Cortex of kidney (tissue), 1 donor: ENCODE measurements at places on chromosomes 16 and 17.

DNA sequence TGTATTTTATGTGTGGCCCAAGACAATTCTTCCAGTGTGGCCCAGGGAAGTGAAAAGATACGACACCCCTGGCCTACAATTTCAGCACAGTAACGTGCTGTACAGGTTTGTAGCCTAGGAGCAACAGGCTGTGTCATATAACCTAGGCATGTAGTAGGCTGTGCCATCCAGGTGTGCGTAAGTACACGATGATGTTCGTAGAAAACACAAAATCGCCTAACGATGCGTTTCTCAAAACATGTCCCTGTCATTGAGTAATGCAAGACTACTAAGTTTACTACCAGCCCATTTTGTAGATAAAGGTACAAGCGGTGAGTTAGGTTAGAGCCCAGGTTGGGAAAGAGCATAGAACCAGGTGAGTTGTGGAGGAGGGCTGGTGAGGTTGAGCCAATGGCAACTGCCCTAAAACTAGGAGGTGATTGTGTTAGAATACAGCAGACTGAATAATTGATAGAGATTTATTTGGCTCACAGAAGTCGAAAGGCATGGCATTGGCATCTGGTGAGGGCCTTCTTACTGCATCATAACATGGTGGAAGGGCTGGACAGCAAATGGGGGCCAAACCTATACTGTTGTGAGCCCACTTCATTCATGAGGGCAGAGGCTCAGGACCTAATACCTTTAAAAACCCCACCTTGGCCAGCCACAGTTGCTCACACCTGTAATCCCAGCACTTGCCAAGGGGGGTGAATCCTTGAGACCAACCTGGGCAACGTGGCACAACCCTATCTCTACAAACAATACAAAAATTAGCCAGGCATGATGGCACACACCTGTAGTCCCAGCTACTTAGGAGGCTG, 4.2 kb downstream of the EIF1 start:
- DNase-seq, result no peak

DNA sequence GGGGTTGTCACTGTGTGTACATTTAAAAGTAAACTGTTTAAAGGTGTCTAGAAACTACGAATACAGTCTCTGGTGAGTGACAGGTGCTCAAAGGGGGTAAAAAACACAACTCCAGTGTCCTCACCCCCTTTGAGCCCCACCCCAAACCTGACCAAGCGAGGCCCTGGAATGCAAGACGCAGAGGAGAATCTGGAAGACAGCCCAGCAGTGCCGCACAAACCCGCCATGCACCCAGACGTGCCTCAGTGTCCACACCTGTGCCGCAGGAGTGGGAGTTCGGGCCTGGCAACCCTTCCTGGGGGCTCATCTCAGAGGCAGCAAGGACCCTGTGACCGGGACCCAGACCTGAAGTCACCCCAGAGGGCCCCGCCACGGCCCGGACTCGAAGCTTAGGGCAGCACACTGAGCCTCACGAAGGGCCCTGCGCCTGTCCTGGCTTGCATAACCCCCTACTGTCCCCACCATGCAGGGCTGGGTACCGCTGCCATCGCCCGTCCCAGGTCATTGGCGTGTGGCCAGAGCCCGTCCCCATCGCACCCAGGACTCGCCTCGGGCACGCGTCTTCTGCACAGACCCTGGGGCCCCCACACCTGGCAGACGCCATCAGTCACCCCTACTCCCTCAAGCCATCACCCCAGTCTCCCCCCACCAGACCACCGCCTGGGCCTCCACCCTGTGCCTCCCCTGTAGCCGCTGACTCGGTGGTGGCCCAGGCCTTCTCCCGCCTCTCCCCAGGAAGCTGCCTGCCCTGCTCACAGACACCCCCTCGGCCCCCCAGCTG, 33.0 kb upstream of the ZC3H18 start:
- no peak for DNase-seq

DNA sequence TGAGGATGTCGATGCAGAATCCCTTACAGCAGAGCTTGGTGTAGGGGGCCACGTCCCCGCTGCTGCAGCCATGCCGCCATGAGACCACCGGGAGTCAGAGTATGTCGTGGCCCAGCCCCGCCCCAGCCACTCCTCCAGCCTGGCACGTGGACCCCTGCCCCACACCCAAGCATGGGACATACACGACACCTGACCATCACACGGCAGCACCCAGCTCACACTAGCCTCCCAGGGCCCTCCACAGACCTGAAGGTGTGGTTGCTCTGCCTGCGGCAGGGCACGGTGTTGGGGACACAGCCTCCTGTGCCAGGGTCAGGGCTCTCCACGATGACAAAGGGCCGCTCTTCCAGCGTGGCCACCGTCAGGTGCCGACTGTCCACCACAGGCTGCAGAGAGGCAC, 9.4 kb downstream of the GRIN2C start:
- no peak for DNase-seq

- DNase-seq, result no peak
Measured at GRCh38 chr17:41705271-41705991, 6.7 kb upstream of the GAST start.

- DNase-seq, result no peak
Measured at GRCh38 chr17:3004925-3005324, 58.5 kb downstream of the OR1D5 start.

DNA sequence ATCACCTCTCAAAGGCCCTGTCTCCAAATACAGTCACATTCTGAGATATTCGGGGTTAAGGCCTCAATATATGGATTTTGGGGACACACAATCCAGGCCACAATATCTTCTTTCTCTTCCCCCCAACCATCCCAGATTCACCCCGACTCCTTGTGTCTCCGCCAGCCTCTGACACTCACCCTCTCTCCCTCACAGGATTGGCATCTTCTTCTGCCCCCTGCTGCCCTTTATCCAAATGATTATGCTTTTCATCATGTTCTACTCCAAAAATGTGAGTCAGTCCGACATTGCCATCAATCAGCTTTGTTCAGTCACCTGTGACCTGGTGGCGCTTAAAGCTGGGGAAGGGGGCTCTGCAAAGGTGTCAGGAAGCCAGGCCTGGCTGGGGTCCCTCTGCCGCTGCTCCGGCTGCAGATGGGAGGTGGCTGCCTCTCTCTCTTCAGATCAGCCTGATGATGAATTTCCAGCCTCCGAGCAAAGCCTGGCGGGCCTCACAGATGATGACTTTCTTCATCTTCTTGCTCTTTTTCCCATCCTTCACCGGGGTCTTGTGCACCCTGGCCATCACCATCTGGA, 35.1 kb downstream of the GDE1 start:
- no peak for DNase-seq

GRCh38 chr16:88722784-88723506, 16.6 kb downstream of the CTU2 start:
- no peak for DNase-seq

- no peak for DNase-seq
Measured at GRCh38 chr16:73014768-73015167, 33.2 kb downstream of the ZFHX3 start.

GRCh38 chr16:19923396-19923795, 38.7 kb upstream of the GPRC5B start:
- DNase-seq, result no peak

- no peak for DNase-seq
Measured at GRCh38 chr16:57842601-57843000, 40.3 kb upstream of the KIFC3 start.

DNA sequence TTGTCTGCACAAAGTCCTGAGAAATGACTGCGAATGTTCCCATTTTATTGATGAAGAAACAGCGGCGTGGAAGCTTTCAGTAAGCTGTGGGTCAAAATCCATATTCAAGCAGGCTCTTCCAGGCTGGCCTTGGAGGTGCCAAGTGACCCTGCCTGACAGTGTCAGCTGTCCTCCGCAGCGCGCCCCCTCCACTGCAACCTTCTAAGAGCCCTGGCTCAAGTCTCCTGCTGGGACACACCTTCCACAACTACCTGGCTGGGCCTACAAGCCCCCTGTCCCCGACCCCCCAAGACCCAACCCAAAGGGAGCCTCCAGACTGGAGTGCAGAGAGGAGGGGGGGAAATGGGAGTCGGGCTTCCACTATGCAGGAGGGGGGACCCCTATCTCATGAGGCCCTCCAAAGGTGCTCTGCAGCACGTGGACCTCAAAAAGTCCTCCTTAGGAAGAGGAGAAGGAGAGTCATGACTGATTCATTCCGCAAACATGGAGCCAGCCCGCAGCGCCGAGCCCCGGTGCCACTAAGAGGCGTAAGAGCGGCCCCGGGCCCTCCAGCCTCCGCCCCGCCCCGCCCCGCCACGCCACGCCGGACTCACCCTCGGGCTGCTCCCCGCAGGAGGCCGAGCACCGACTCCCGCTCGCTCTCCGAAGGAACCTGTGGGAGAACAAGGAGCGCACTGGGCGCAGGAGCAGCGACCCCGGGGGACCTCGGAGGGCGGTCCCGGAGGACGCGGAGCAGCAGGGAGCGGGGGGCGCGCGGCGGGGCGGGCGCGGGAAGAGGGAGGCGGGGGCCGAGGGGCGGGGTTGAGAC, 574 bp downstream of the MPP3 start:
- DNase-seq, result no peak

GRCh38 chr16:79415983-79416640, 184.4 kb downstream of the MAF start:
- no peak for DNase-seq

GRCh38 chr17:45389354-45389753, 43.3 kb downstream of the ARHGAP27 start:
- no peak for DNase-seq

GRCh38 chr17:57677858-57678257, 67.2 kb downstream of the CCDC182 start:
- DNase-seq, result no peak

DNA sequence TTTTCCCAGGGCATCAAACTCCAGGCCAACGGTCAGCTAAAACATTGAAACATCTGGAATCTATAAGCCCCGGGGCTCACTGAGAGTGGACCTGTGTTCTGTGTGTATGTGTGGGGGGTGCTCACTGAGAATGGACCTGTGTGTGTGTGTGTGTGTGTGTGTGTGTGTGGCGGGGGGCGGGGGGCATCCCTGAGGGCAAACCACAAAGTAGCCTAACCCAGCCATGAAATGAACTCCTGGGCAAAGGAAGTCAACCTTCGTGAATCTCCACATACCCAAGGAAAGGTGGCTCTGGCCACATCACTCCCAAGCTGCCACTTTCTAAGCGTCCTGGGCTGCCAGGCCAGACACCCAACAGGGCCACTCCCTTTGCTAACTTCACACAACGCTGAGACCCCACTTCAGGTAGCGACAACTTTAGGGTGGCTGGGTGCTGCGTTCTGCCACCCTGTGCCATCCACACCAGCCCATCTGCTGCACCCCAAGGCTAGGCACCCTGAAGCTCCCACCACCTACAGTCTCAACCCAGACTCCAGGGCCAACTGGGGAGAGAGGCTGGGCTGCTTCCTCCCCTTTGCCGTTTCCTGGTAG, 1.6 kb downstream of the MAFG start:
- DNase-seq, result no peak

GRCh38 chr16:13429416-13429815, 490.5 kb upstream of the ERCC4 start:
- no peak for DNase-seq

DNA sequence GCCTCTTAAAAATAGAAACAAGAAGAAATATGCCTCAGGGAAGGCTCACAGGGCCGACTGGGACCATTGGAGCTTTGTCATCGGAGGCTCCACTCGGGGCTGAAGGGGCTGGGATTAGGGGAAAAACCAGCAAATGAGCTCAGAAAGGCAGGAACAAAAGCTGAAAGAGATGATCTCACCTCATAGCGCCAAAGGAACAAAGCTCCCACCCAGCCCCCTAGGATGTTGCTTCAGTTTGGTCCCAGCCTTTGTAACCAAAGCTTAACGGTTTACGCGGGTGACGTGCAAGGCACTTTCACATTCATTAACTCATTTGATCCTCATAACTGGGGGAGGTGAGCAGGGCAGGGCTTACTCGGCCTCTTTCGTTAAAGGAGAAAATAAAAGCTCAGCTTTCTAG, 168.5 kb upstream of the DYNLRB2 start:
- no peak for DNase-seq

DNA sequence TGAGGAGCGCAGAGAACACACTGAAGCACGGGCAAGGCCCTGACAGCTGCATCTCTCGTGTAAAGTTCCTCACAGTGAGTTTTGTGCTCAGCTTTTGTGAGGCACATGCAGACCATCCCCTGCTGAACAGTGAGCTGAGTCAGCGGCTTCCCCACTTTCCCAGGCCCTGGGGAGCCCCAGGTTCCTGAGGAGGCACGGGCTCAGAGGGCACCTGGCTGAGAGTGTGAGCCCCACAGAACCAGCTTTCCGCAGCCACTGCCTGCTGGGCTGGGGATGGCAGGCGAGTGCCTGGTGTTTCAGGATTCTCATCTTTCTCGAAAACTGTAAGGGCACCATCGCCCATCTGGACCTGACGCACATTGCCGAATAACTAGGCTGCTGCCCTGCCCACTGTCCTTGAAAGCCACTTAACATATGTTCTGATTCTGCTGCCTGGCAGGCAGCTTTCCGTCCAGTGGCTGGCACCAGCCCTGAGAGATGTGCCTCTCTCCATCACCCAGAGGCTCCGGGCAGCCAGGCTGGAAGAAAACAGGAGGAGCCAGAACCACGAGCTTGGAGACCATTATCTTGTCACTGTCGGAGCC, 266.7 kb upstream of the FOXF1 start:
- DNase-seq, result no peak

DNA sequence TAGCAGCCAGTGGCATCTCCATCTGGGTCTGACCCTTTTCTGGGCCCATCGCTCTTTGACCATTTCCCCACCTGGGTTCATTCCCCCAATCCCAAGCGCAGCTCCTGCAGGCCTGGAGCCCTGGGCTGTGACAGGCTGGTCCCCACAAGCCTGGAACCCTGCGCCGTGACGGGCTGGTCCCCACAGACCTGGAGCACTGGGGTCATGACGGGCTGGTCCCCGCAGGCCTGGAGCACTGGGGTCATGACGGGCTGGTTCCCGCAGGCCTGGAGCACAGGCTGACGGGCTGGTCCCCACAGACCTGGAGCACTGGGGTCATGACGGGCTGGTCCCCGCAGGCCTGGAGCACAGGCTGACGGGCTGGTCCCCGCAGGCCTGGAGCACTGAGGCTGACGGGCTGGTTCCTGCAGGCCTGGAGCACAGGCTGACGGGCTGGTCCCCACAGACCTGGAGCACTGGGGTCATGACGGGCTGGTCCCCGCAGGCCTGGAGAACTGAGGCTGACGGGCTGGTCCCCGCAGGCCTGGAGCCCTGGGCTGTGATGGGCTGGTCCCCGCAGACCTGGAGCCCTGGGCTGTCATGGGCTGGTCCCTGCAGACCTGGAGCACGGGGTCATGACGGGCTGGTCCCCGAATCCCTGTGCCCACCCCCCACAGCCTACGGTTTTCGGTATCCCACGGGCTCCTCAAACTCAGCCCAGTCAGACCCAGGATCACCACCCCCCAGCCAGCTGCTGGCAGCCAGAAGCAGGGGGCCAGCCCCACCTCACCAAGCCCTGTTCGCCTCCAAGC, 16.6 kb downstream of the TMC6 start:
- DNase-seq, result no peak

- no peak for DNase-seq
Measured at GRCh38 chr16:73052576-73052975, 4.6 kb upstream of the ZFHX3 start.

- DNase-seq, result no peak
Measured at GRCh38 chr16:22641131-22641628, 130.5 kb downstream of the NPIPB5 start.

GRCh38 chr16:87560428-87561199, 41.7 kb upstream of the JPH3 start:
- no peak for DNase-seq

- DNase-seq, result no peak
Measured at GRCh38 chr17:45143094-45143670, 5.1 kb upstream of the HEXIM1 start.

- DNase-seq, result no peak
Measured at GRCh38 chr16:35562471-35562870, 2103.1 kb downstream of the TP53TG3F start.
